ENCODE measurements at places on chromosomes 3 and 15.

- peak; percentile 62 for DNase-seq
Observed at GRCh38 chr15:90000186-90001001, 730 bp upstream of the ZNF710 start.

- DNase-seq = peak; percentile 12
Observed at GRCh38 chr3:44468572-44469520, 8.6 kb downstream of the ZNF445 start.

DNA sequence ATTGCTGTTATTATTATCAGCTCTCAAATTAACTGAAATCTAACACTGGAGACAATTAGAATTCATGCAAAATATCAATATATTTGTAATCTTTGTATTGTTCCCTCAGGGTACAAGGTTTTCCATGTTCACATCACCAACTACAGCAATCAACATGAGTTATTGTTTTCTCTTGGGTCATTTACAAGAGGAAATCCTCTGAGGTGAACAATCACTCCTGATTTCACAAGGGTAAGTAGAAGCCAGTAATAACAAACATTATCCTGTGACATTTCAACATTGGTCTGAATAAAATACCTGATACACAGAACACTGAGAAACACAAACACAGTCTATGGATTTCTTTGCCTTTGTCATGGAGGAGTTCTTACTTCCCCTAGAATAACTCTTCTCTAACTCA, 174.0 kb downstream of the SUCNR1 start:
- DNase-seq = no peak

DNA sequence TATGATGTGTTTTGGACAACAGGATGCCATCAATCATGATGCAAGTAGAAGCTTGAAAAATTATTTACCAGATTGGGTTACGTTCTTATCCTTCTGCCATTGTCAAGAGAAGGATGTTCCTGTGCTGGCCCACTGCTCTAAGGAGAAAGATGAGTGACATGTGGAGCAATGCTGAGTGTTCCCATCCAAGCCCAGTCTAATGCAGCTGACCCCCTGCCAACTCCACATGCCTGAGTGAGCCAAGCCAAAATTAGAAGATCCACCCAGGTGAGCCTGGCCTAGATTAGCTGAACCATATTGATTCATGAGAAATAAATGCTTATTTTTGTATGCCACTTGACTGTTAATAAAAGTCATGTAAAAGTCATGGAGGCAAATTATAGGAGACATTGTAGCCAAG, 446.5 kb downstream of the CNTN3 start:
- no peak for DNase-seq
